Activated CD4-positive, alpha-beta T cell treated with anti-CD3 and anti-CD28 coated beads for 1 hour (primary cell): ENCODE measurements at places on chromosomes 16 and 17.

- no peak for DNase-seq
Measured at GRCh38 chr17:80633207-80633606, 88.6 kb downstream of the RPTOR start.

GRCh38 chr16:67442581-67443255 lies 11.8 kb downstream of the HSD11B2 start:
- no peak for DNase-seq

DNA sequence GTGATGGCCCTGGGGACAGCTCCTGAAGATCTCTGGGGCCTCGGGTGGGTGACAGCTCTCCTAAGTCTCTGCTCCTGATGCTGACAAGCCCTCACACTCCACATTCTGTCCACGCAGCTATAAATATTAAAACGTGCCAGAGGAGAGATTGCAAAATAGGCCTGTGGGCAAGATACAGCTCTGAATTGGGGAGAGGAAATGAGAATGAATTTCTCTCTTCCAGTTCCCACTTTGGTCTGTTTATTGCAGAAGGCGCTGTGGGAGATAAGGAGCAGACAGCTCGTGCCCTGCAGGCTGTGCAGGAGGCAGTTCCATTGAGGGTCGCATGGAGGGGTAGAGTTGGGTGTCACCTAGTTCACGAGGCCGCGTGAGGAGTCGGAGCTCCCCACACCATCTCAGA lies 87.5 kb upstream of the SDK2 start:
- DNase-seq, result no peak

GRCh38 chr17:28317966-28318758 lies 838 bp upstream of the TMEM97 start:
- no peak for DNase-seq

DNA sequence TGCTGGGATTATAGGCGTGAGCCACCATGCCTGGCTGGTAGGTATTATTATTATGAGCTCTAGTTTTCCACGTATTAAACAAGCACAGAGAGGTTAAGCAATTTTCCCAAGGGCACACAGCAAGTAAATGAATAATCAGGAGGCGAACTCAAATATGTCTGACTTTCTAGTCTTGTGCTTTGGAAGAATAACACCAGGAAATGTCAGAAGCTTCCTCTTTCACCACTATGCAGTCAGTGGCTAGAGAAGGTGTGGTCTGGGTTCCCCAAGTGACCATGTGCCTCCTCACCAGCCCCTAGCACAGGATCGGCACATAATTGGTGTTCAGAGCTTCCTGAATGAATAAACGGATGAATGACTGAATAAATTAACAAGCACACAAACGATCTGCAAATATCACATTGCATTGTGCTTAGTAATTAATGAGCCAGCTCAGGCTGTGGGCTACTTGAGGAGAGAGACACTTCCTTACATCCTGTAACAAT lies 21.6 kb upstream of the SCNN1B start:
- DNase-seq, result no peak

GRCh38 chr17:27635275-27635823 lies 4.4 kb downstream of the LGALS9 start:
- no peak for DNase-seq

GRCh38 chr17:15238676-15239422 lies 26.3 kb downstream of the PMP22 start:
- DNase-seq, result no peak

DNA sequence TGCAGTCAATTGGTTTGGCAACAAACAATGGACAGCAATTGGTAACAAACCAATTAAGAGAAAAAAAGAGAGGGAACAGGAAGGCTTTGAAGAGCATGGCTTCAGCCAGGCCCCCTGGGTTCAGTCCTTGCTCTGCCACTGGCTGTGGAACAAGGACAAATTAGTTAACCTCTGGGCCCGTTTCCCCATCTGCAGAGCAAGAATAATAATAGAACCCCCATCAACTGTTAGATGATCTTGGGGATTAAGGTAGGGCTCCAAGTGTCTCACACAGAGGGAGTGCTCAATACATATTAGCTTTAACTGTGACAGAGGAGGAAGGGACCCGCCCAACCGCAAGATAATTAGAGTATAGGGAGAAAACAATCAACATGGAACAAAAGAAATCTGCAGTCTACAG lies 55.2 kb downstream of the PECAM1 start:
- DNase-seq, result no peak

DNA sequence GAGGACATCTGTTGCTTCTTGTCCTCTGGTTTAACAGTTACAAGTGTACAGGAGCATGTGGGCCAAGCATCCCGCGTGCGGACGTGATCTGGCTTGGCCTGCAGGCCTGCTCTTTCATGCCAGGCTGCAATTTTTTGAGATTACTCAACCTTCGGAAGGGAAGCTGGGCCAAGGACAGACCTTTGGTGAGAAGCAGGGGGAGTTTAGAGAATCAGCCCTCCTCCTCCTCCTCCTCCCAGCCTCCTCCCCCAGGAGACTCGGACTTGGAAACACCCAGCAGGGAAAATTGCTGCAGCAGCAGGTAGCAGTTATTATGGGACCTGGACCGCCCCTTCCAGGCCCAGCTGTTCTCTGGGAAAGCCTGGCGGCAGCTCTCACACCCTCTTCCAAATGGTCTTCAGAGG lies 5.1 kb upstream of the KLHL36 start:
- no peak for DNase-seq

DNA sequence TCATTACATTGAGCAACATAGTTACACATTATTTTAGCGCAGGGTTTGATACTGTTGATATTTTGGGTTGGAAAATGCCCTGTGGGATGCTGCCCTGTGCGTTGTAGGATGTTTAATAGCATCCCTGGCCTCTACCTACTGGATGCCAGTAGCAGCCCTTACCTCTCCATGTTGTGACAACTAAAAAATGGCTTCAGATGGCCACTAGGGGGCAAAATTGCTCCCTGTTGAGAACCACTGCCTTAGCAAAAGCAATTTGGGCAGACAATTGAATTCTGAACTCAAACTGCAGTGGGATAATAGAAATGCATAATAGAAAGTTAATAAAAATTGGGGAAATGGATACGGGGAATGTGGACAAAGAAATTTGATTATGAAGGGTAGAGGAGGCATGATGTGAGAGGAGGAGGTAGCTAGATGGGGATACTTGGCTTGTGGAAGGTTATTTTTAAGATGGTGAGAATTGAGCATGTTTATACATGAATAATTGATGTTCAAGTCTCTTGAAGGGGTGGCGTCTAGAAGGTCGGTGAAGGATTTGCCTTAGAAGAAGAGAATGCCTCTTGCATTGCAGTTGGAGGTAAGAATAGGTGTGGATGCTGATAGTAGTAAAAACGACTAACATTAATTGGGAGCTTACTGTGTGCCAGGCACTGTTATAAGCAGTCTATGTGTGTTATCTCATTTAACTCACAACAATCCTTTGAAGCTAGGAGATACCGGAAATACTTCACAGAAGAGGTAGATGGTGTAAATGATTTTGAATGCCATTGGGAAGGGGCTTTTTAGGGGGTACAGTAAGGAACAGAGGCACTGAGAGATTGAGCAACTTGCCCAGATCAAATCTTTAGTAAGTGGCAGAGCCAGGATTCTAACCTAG lies 19.0 kb downstream of the HEATR9 start:
- no peak for DNase-seq

DNA sequence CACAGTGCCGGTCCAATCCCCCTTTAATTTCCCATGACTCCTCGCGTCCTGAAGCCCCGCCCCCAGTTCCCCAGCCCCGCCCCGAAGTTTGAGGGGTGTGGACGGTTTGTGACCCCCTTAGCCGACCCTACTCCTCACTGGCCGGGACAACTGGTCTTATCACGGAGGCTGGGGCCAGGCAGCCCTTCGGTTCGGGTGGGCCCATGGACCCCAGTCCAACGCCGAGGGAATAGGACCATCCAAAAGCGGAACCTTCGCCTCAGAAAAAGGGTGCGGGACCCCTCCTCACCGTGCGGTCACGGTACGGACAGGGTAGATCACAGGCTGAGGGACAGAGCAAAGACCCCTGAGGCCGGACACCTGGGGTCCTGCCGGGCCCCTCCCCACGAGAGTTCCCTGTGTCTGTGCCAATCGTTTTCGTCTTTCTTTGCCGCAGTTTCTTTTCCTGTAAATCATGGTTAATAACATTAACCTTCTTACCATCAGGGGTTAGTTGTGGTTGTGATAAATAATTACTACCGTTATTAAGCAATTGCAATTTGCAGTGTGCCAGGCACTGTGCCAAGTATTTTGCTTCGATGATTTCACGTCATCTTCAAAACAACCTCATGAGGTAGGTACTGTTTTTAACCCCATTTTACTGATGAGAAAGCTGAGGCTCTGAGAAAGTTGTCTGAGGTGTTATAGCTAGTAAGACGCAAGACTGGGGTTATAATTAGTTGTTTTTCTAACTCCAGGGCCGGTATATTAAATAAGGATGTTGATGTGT lies 543 bp downstream of the TMUB2 start:
- DNase-seq, result no peak

GRCh38 chr17:75827308-75828075 lies 16.7 kb downstream of the UNC13D start:
- peak; percentile 52 for DNase-seq

DNA sequence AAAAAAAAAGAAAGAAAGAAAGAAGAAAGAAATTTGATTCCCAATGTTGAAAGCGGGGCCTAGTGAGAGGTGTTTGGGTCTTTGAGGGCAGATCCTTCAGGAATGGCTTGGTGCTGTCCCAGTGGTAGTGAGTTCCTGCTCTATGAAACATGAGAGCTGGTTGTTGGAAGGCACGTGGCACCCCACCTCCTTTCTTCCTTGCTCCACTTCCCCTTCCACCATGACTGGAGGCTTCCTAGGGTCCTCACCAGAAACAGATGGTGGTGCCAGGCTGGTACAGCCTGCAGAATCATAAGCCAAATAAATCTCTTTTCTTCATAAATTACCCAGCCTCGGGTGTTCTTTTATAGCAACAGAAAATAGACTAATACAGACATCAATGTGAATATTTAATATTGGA lies 147.3 kb upstream of the KCNJ18 start:
- DNase-seq, result no peak

- DNase-seq, result no peak
Measured at GRCh38 chr17:43823350-43824084, 9.4 kb downstream of the MPP3 start.

DNA sequence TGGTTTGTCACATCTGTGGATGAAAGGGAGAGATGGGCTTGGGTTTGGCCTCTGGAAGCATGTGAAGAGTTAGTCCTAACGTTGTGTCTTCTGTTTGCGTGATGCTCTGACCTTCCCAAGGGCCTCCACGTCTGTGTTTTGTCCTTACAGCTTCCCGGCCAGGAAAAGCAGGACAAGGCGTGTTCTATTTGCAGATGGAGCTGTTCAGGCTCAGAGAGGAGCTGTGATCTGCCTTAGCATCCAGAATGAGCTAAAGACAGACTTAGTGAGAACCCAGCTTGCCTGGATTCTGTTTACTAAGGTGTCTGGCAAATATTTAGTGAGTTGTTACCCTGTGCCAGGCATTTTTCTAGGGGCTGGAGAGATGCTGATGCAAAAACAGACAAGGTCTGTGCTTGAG lies 282.1 kb downstream of the CBLN1 start:
- no peak for DNase-seq

DNA sequence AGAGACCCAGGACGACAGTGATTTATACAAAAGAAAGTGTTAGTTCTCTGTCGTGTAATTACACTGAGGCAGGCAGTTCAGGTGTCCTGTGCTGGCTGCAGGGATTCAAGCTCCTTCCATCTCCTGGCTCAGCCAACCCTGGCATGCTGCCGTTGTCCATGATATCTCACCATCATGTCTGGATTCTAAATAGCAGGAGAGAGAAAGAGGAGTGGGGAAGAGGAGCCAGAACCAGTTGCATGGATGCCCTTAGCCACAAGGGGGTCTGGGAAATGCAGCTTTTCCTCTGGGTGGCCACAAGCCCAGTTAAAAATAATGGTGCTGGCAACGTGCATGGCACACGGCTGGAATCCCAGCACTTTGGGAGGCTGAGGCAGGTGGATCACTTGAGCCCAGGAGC lies 9.7 kb downstream of the C16orf54 start:
- no peak for DNase-seq

GRCh38 chr17:20022701-20023100 lies 13.5 kb downstream of the SPECC1 start:
- DNase-seq, result no peak

DNA sequence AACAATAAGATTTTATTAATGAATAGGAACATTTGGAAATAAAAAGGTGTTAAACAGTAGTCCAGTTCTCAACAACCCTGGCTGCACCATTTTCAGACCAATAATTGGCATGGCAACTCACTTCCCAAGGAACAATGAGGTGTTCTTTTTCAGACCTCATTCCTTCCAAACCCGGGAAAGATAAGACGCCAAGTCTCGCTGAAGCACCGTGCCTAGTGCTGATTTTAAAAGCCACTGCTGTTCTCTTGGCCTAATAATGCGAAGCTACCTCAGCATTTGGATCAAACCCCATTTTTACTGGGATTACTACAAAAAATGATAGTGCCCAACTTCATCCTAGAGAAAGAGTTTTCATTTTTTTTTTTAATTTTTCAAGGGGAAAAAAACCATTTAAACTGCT lies 75.2 kb upstream of the NOL11 start:
- DNase-seq, result no peak

DNA sequence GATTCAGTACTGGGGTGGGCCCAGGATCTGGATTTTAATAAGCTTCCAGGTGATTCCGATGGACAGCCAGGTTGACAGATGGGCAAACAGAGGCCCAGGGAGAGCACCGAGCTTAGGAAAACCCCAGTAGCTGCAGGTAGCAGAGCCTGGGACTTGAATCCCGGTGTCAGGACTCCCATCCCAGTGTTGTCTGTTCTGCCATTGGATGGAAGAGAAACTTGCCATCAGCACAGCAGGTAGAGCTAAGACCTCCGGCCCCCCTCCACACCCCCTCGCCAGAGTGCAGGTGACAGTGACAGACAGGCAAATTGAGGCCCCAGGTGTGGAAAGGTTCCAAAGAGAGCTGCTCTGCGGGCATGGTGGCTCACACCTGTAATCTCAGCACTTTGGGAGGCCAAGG lies 12.4 kb downstream of the KATNB1 start:
- DNase-seq, result no peak

GRCh38 chr16:86680661-86681030 lies 102.3 kb downstream of the FOXL1 start:
- no peak for DNase-seq
